ENCODE measurements at places on chromosomes 2 and 18.

GRCh38 chr2:224983712-224984554 lies 58.3 kb downstream of the DOCK10 start:
- no peak for DNase-seq

- no peak for DNase-seq
These were observed 13.1 kb downstream of the CFLAR start for GRCh38 chr2:201128933-201129505.

DNA sequence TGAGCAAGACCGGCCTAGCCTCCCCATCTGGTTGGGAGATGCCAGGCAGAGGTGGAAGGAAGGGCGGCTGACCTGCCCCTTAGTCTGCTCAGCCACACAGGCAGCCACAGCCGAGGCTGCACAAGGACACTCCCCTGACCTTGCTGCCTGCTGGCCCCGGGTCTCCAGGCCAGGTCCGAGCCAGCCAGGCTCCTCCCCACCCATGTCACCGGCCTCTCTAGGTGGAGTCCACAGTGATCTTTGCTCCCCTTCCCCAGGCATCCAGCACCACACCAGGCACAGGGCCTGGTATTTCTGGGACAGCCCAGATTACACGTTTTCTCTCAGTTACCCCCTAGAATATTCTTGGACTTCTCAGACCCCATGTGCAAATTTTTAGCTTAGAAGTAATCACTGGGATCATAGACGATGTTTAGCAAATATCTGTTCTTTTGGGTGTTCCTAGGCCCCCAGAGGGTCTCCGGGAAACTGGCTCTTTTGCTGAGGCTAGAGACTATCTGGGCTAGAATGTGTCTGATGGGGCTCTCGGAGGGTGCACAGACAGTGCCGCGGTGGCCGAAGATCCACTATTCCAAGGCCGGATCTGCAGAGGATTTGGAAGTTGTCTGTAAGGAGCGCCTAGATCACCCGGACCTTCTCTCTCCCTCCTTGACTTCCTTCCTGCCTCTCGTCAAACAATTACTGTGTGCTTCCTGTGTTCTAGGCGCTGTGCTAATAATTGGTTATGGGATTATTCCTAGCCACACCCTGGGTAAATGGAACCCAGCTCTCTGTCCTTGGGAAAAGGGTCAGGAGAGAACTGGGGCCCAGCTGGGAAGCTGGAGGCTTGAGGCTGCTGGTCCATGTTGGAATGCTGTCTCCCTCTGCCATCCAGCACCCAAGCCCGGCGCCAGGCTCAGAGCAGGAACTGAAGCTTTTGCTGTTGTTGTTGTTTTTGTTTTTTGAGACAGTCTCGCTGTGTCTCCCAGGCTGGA lies 46.9 kb downstream of the ODC1 start:
- DNase-seq = no peak

- DNase-seq = no peak
These were observed 70.2 kb upstream of the MGAT5 start for GRCh38 chr2:134183679-134184078.

- DNase-seq = no peak
These were observed 38.9 kb downstream of the RHOB start for GRCh38 chr2:20485612-20486388.

- no peak for DNase-seq
These were observed 342.9 kb downstream of the PARD3B start for GRCh38 chr2:204888222-204888621.

DNA sequence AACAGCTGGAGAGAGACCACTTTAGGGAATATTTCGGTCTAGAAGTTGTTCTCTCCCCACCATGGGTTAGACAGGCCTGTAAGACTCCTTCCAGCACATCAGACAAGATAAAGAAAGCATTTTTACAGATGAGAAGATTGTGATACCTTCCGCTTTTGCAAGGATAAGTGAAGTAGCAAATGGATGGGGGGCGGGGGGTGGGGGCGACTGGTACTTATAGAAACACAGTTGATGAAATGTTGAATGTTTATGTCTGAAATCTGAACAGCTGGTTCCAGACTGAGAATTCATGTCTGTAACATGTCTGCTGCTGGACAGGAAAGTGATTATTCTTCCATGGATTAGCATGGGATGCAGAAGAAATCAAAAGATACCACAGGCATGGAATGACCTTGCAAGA lies 90.5 kb upstream of the FN1 start:
- DNase-seq = no peak

GRCh38 chr2:96502891-96503636 lies 2.1 kb downstream of the NEURL3 start:
- no peak for DNase-seq

DNA sequence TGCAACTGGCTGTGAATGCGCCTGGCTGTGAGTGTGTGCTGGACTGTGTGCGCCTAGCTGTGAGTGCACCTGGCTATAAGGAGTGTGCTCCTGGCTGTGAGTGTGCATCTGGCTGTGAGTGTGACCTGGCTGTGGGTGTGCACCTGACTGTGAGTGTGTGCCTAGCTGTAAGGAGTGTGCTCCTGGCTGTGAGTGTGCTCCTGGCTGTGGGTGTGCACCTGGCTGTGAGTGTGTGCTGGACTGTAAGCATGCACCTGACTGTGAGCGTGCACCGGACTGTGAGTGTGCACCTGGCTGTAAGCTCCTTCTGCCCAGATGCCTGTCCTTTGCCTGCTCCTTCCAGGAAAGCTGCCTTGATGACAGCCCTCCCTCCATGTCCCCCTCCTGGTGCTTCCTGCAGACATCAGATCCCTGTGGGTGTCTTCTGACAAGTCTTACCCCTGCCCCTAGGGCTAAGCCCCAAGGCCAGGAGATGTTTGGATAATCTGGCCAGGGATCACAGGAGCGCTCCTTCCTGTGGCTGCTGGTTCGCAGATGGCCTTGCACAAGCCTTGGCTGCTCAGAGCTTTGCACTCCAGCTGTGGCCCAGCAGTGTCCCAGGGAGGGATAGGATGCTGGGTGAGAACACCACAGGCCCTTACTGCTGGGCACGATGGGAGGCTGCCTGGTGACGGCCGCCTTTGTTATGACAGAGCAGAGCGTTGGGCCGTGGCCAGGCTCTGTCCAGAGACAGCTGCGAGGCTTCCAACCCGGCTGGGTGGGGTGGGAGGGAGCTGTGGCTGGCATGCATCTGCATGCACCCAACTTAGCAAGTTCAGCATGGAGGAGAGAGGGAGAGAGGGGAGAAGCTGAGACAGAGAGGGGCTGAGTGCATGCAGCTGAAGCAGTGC lies 89.9 kb downstream of the GLI2 start:
- no peak for DNase-seq

- DNase-seq = no peak
These were observed 125.1 kb upstream of the HAAO start for GRCh38 chr2:42917425-42917927.

DNA sequence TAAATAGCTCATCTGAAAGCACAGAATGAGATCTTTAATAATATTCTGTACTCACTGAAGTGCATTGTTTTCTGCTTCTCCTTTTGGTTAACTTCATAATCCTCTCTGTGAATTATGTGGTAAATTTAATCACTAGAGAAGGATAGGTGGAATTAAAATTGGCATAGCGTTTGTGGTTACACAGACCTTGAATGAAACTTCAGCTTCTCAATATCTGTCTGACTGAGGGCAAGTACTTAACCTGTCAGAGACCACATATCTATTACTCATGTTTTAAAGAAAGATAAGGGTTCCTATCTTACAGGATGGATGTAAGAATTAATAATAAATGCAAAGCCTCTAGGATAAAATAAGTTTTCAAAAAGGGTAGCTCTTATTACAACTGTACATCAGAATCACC lies 861.8 kb downstream of the TRIB2 start:
- no peak for DNase-seq

DNA sequence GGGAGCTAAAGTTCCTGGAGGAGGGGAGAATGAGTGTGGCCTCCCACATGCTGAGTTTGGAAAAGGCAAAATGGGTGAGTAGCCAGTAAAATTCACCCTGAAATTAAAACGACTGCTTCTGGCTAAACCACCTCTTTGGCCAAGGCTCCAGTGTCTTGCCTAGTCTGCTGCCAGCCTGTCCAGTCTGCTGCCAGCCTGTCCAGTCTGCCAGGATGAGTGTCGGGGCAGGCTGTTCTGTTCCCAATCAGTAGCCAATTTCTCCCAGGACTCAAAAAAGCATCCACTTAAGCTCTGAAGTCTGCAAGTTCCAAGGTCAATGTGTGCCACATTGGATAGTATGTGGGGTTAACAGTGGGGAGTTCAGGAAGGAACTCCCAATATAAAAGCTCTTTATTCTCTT lies 134.6 kb upstream of the KLHL29 start:
- no peak for DNase-seq

DNA sequence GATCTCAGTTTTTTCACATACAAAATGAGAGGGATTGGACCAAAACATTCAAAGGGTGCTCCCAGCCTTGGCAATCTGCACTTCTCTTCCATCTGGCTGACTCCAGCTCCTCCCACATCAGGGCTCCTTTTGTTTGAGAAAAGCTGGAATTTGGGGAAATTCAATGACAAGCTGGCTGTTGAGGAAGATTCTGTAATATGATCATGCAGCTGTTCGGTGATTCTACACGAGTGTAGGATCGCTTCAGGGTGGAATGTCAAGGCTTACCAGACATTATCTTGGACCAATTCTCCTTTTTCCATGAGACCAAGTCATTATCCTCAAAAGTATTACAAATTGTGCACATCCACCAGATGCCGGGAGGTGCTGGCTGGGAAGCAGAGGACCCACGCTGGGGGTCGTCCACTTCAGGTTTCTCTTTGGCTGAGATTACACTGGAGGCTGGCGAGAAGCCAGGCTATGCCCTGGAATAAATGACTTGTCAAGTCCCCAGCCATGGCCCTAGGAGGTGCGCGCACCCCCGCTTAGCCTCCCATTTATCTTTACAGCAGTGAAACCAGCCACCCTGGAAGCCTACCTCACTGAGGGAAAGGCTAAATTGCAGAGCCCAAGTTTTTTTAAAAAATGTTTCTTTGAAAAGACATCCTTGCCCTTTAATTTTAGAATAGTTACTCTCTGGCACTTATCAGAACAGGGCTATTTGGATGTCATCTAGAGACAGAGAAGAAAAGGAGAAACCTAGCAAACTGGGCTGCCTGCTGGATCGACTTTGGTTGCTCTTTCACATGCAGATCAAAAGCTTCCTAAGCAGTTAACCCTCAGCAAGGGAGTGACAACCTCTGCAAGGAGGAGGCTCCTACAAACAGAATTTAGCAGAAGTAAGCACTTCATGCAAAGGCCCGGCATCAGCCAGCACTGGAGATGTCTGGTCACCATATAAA lies 42.5 kb upstream of the LCLAT1 start:
- DNase-seq = no peak

GRCh38 chr18:25256439-25256838 lies 95.5 kb downstream of the ZNF521 start:
- no peak for DNase-seq

- no peak for DNase-seq
These were observed 30.6 kb downstream of the SOWAHC start for GRCh38 chr2:109644571-109645275.

DNA sequence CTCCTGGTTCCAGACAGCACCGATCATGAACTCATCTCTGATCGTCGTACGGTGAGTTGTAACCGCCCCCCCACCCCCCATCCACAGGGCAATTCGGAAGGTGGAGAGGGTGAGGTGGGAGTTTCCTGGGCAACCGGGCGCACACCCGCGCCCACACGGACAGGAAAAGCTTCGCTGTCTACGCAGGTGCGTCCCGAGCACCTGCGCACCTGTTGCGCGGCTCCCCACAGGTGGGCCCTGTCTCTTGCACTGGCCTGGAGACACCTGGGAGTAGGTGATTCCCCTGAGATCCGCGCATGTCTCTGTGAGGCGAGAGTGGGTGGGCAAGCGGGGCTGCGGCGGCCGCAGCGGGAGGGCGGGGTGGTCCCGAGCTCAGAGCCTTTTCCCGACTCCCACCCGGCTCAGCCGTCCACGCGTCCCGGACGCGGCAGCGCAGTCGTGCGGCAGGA lies 459 bp upstream of the ATP6V1C2 start:
- DNase-seq = no peak

DNA sequence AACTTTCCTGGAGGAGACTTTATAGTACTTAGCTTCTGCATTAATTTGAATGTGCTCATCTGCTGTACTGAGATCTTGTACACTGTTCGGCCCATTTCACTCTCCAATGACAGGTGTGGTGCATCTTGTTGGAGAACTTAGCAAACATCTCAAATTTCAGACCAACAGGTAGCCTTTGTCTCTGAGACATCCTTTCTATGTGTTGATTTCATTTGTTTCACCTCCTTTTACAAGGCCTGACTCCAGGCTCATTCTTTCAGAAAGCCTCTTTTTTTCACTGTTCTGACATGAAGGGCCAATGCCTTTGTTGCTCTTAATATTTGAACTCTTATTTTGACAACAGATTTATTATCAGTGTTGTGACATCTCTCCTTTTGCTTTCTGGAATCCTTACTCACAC lies 271.8 kb upstream of the FANCL start:
- no peak for DNase-seq

DNA sequence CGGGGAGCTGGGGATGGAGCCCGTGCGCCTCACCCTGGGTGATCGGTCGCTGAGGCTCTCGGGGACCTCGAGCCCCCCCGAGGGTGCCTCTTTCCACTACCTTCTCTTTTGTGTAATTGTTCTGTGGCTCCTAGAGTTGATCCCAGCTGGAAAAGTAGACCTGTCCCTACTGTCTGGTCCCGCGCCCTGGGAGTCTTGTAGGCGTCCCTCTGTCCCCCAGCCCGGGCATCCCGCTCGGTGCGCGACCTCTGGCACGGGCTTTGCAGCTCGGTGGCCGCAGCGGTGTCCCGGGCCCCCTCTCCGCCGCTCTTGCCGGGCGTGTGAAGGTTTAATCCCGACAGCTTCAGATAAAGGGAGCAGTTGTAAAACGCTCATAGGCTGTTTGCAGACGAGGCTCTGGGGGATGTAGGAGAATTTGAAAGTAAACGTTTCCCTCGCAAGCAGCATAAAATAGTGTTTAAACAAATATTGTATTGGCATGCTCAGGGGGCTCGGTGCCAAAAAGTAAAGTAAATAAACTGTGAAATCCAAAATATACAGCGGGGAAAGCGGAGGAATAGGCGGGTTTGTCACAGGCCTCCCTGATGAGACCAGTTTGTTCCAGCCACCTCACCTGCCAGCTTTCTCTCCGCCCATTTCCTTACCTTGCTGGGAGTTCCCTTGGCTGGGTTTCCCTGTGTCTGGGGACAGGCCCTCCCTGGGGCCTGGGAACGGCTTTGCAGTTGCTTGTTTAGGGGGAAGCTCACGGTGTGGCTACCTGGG lies 1.9 kb downstream of the GLI2 start:
- DNase-seq = no peak

DNA sequence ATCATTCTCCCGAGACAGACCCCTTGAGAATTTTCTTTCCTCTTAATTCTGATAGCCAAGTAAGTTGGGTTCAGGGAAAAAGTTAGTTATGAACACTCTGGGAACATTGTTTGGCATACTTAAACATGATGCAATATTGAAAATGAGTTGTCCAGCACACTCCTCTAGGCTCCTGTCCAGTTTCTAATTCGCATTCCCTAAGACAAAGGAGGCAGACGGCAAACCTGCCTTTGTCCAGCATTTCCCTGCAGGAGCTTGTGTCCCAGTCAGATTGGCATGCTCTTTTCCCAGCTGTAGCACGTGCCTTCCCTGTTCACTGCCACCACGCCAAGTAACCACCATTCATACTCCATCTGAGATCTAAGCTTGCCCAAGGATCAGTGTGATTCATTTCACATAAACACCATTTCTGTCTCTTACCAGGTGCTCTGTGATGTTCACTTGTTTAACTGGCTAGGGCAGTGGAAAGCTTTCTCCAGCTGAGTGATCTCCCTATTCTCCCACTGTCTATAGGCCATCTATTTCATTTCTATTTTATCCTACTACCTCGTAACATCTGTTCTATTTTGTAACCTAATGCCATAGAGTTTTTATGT lies 150.0 kb upstream of the EPB41L3 start:
- no peak for DNase-seq

- no peak for DNase-seq
These were observed 25.6 kb downstream of the CDC42EP3 start for GRCh38 chr2:37645836-37646235.

GRCh38 chr2:27708666-27709065 lies 45.0 kb downstream of the SLC4A1AP start:
- no peak for DNase-seq

Measured in GM13977 (cell line).